Mesenchymal stem cell (in vitro differentiated cells and primary cell): ENCODE measurements at places on chromosomes 2 and 18.

DNA sequence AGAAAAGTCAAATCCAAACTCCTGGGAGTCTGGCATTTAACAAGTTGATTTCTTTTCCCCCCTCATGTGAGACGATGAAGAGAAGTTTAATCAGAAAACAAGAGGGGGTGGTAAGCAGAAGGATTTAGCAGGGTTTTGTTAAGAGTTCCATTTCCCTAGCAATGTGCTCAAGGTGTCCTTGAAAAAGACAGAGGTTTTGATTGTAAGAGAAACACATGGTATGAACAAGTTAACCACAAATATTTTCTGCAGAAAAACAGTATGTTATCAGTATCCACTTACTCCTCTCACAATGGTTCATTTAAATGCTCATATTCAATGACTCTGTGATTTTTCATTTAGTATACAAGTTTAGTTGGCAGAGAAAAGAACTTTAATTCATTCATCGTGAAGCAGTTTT, 26.8 kb downstream of the LAMA1 start:
- no peak for DNase-seq

GRCh38 chr18:5628512-5629255, 84.9 kb upstream of the EPB41L3 start:
- peak; percentile 7 for DNase-seq

GRCh38 chr2:121002597-121002996, 266.9 kb downstream of the GLI2 start:
- DNase-seq: no peak

DNA sequence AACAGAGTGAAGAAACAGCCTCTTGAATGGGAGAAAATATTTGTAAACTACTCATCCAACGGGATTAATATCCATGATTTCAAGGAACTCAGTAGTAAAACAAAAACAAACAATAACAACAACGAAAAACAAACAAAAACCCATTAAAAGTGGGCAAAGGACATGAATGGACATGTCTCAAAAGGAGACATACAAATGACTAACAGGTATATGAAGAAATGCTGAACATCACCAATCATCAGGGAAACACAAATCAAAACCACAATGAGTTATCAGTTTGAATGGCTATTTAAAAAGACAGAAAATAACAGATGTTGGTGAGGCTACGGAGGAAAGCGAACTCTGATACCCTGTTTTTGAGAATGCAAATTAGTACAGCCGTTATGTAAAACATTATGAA, 224.8 kb upstream of the NRXN1 start:
- DNase-seq: no peak

DNA sequence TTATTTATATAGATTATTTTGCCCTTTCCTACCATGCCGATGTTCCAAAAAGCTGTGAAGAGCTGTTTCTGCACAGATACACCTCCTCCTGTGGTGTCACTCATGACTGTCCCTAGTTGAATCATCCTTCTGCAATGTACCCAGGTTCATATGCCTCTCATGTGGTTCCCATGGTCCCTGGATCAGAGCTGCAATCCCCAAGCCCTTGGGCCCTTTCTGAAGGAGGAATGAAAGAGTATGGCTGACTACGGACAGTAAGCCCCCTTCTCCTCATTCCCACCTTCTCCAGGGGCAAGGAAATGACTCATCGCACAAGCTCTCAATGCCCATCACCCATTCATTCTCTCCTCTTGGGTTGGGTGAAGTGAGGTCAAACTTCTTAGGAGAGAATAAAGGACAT, 63.9 kb upstream of the ACVR1 start:
- no peak for DNase-seq

DNA sequence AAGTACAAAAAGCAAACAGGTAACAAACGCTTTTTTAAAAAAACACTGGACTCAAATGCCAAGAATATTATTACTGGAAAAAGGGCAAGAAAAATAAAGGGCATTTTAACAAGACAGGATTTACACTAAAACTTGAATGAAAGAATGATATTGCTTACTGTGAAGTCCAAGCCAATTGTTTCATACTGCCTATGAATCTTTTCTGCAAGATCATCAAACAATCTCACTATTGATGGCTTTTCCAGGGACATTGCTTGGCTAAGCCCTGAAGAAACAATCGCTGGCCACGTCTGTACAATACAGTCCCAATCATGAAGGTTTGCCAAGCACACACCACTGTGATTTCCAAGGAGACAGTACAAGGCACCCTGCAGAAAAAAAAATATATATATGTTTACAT, 41.4 kb upstream of the GPR75 start:
- no peak for DNase-seq

DNA sequence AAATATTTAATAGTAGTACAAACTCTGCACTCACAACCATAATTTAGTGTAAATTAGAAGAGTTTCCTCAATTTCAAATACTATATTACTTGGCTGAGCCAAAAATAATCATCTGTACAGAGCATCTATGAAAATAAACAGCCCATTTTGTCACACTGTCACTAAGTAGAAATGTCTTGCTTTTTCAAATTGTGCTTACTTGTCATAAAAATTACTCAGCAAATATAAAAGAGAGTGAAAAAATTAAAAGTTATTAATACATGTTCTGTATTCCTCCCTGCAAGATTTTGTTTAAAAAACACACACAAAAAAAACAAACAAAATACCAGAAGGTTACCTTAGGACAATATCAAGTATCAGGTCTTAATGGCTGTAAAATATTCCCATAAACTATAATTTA, 155.7 kb downstream of the DLGAP1 start:
- no peak for DNase-seq

DNA sequence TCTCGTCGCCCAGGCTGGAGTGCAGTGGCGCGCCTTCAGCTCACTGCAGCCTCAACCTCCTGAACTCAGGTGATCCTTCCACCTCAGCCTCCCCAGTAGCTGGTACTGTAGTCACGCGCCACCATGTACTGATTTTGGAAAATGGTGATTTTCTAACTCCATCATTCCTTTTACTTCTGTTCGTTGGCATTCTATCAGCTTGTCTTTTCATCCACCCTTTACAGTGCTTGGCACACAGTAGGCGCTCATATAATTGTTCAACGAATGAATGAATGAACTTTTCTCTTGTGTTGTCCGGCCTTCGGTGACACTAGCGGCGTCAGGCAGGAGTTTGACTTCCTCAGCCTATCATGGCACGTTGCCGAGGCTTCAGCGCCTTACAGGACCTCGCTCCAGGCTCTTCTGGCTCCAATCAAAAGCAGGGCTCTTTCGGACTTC, 373 bp upstream of the MTHFD2 start:
- no peak for DNase-seq

DNA sequence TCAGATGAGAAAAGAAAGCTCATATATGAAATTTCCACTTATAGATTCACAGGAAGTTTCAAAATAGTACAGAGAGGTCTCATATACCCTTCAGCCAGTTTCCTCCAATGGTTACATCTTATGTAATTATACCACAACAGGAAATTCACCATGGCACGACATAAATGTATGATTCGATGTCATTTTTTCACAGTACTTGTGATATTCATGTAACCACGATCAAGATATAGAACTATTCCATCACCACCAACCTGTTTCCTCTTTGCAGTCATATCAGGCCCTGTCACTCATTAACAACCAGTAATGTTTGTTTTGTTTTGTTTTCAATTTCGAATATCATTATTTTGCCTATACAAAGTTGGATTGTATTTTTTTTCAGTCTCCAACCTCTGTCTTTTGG, 314.3 kb upstream of the POU3F3 start:
- no peak for DNase-seq

- no peak for DNase-seq
Measured at GRCh38 chr2:41027095-41027494, 575.2 kb upstream of the SLC8A1 start.

- DNase-seq: no peak
Measured at GRCh38 chr18:79962835-79963657, 1.4 kb upstream of the HSBP1L1 start.

GRCh38 chr2:222548992-222549391, 106.9 kb downstream of the FARSB start:
- no peak for DNase-seq

- DNase-seq: no peak
Measured at GRCh38 chr2:207796585-207797350, 27.1 kb upstream of the FZD5 start.

GRCh38 chr18:74387383-74387782, 69.7 kb downstream of the DIPK1C start:
- no peak for DNase-seq

- DNase-seq: no peak
Measured at GRCh38 chr18:32049393-32050171, 31.0 kb downstream of the RNF125 start.

DNA sequence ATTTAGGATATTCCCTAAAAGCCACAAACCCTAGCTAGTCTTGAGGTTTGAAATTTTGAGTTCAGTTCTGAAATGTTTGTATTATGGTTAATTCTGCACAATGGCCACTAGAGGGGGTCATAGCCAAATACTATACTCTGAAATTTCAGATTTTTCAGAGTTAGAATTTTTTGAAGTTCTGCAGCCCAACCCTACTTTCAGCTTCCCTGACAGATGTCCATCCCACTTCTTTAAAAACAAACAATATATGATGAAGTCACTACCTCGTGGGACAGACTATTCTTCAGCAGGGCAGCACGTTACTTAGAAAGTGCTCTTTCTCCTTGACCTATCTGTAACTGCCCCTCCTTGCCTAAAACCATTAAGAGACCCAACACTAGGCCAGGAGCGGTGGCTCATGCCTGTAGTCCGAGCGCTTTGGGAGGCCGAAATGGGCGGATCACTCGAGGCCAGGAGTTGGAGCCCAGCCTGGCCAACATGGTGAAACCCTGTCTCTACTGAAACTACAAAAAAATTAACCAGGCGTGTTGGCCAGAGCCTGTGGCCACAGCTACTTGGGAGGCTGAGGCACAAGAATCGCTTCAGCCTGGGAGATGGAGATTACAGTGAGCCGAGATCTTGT, 48.2 kb upstream of the PAPOLG start:
- peak; percentile 31 for DNase-seq

DNA sequence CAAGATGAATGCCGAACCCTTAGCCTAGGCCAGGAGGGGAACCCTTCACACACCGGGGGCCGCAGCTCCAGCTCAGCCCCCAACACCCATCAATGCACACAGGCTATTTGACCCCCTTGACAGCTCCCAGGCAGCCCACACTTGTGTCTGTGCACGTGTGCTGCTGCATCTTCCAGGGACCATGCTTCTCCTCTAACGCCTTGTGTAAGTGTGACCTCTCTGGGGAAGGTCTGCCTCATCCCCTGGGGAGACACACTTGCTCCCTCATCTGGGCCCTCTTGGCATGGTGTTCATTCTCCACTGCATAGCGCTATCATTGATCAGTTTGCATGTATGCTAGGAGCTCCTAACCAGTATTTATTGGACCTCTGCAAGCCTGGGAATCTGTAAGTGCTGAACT, 120.0 kb upstream of the FHL2 start:
- peak; percentile 37 for DNase-seq

DNA sequence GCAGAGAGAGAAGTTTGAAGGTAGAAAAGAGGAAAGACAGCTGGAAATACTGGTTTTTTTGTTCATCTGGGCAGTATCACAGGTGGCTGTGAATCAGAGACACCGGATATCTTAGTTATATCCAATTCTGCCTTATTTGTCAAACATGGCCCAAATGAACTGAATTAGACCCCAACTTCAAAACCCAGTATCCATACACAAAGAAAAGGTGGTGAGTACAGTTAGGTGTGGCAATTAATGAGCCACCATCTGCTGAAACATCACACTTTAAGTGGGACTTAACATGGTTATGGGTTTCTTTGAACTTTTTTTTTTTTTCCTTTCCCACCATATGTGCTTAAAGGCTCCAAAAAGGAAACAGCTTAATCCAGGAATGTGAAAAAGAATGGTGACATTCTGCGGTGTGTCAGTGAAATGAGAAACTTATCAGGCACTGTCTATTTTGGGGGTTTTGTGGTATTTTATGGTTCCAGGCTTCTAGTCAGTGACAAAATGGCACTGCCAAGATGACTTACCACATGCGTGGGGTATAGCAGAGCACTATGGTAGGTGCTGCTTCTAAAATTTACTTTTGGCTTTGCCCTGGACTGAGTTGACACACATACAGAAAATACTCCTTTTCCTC, 5.0 kb upstream of the TMEM178A start:
- peak; percentile 14 for DNase-seq

GRCh38 chr2:11326677-11327211, 17.7 kb downstream of the ROCK2 start:
- no peak for DNase-seq

DNA sequence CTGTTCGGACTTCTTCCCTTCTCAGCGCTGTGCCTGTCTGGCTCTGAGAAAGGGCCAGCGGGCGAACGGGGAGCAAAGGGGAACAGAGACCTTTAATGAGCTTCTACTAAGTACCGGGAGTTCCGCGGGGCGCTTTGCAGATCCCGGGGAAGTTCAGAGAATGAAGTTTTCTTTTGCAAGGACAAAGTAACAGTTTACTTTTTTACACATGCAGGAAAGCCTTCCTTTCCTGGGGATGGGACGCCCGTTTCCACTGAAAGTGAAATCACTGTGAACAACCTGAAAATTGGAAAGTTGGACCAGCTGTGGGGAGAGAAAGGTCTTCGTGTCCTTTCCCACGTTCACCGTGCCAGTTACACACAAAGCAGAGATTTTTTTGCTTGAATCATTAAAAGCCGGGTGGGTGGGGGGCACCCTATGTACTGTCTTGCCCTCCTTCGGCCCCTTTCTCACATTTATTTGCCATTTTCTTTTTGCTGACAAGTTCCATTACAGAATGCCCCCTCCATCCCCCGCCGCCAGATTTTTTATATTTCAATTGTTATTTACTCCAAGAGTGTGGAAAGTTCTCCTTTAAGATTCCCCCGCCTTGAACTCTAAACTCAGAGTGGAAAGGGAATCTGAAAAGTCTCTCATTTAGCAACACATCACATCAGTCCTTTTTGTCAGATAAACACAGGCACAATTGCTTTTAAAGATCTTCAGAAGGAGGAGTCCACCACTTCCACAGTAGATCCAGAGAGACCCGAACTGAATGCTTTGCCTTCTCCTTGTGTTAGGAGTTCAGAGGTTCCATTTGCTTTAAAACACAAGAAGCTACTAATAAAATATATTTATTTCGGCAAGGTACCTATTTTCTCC, 1.1 kb upstream of the FN1 start:
- DNase-seq: peak; percentile 43

DNA sequence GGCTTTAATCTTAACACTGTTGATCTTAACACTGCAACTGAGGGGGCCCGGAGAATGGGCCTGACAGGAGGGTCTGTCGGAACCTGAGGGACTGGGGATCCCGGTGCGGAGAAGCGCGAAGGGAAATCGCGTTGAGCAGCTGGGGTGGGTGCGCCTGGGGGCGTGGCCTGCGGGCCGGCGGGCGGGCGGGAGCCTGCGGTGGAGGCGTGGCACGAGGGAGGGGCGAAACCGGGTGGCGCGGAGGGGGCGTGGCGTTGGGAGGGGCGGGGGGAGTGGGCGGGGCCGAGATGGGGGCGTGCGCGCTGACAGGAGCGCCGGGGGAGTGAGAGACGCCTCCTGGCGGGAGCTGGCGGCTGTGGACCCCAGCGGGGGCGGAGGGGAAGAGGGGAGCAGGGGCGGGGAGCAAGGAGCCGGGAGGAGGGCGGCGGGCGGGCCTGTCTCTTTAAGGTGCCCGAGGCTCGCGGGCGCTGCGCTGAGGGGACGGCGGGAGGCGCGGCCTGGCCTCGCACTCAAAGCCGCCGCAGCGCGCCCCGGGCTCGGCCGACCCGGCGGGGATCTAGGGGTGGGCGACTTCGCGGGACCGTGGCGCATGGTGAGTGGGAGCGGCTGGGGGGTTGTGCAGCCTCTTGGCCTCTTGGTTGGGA, at the start of gene TWSG1:
Gene TWSG1 (plus strand): TSS at position 445 of the 644 bp plus-strand sequence. CDS start 2,457 bp downstream, outside the sequence.
- peak; percentile 95 for DNase-seq

- DNase-seq: peak; percentile 62
Measured at GRCh38 chr2:23595601-23596251, 210.7 kb downstream of the KLHL29 start.

GRCh38 chr2:44297431-44297830, 22.2 kb downstream of the SLC3A1 start:
- DNase-seq: no peak

GRCh38 chr2:8590938-8591337, 90.9 kb upstream of the ID2 start:
- no peak for DNase-seq
